ENCODE measurements at places on chromosomes 16 and 17.

- DNase-seq, result no peak
These were observed 12.1 kb upstream of the SPATA32 start for GRCh38 chr17:45274033-45274432.

- no peak for DNase-seq
These were observed 72.2 kb downstream of the HS3ST3B1 start for GRCh38 chr17:14372905-14373613.

GRCh38 chr17:6021011-6021400, 49.2 kb upstream of the WSCD1 start:
- DNase-seq, result no peak

- DNase-seq, result no peak
These were observed 22.7 kb downstream of the RPH3AL start for GRCh38 chr17:329784-330420.

DNA sequence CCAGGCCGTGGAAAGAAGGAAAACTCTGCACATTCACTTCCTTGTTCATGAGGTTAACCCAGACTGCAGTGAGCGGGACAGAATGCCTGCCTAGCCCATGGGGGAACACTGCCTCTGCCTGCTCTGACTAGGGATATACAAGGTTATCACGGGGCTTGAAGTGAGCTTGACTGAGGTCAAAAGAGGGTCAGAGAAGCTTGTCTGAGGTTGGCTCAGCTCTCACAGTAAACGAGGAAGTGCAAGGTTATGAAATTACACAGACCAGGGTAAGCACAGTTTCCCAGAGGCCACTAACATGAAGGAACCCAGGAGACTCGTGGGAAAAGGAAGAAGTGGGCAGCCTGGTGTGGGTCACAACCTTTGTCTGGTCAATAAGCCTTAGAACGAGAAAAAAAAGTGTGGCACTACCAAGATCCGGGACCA, 28.7 kb downstream of the HIC1 start:
- DNase-seq, result no peak

- DNase-seq, result no peak
These were observed 169.7 kb downstream of the ANKFN1 start for GRCh38 chr17:56322991-56323390.

DNA sequence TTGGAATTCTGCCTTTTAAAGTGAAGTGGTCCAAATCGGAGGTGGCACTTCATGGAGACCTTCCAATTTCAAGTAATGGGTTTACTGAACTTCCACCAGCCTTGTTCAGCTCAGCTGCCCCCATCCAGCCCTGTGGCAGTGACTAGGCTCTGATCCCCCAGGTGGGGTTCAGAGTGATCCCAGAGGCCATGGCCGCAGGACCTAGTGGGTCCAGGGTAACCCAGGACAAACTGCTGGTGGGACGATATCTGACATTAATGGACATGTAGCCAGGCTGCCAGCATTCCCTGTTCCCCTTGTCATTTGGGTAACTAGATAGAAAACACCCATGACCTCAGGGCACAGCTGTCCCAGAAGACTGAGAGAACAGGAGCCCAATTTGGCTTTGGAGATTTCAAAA, 209.9 kb downstream of the GSG1L start:
- no peak for DNase-seq

- no peak for DNase-seq
These were observed 40.5 kb downstream of the DCUN1D3 start for GRCh38 chr16:20859699-20860098.

- DNase-seq, result no peak
These were observed 38.0 kb upstream of the NOL11 start for GRCh38 chr17:67679721-67680120.

GRCh38 chr17:30092886-30093285, 23.7 kb upstream of the NSRP1 start:
- DNase-seq, result no peak

DNA sequence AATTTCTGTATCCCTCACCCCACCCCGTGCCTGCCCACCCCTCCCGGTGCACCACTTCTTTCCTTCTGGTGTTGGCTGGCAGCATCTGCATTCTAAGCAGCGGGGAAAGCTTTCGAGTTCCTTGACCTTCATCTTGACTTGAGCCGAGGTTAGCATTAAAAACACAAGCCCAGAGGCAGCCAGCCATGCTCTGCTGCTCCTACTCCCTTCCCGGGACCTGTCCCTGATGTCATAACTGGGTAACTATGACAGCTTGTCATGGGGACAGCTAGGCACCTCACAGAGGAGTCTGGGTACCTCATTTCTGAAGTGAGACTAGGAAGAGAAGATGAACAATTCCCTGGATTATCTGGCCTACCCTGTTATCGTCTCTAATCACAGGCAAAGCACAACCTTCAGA, at the start of gene CFAP97D1:
Gene CFAP97D1 (plus strand): TSS at position 301 of the 400 bp plus-strand sequence. CDS start 28 bp downstream, at position 329.
- no peak for DNase-seq

- DNase-seq, result no peak
These were observed 40.6 kb downstream of the STH start for GRCh38 chr17:46039592-46040186.

- no peak for DNase-seq
These were observed 13.2 kb upstream of the NUP93 start for GRCh38 chr16:56716761-56717160.

DNA sequence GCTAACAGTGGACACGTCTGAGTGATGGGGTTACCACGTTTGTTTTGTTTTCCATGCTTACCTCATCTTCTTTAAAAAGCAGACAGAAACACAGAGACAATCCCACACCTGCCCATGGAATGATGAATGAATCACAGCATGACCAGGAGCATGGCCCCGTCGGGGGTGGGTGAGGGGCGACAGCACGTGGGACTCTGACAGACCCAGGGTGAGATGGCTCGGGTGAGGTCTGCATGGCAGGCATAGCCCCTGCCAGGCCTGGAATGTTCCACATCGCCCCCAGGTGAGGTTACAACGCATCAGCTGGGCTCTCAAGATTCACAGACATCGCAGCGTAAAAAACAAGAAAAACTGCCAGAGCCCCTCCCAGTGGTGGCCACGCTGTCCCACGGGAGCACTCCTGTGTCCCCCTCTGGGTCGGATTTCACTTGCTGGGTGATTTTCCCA, 18.1 kb downstream of the SLC7A5 start:
- DNase-seq, result no peak

DNA sequence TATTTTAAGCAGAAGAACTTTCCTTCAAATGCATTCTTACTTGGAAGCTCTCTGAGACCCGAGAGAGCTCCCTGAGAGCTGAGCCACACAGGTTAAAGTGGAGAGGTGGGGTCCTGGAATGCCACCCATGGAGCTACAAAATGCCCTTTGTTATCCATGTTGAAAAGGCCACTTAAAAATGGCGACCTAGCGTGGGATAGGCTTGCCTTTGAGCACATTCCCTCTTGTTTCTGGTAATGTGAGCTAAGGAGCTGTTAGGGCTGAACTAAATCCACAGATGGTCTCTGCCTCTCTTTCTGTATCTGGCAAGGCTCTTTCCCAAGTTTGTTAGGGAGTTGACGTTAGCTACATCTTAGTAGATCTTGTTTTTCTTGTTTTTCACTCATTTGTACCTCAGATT, 171.6 kb downstream of the SNX29 start:
- no peak for DNase-seq

DNA sequence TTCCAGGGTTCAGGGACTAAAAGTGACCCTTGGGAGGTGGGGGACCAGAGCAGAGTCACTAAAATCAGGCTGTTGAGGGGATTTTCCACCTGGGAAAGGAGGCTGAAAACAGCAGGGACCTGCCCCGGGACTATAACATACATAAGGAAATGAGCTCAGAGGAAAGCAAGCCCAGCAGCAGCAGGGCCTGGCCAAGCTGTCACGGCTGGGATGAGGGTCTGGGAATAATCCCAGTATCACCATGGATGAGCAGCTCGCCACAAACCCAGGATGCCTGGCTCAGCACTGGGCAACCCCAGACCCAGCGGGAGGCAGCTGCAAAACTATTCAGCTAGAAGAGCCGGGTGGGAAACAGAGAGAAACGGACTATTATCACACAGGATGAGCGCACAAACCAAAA, 72.4 kb downstream of the RPH3AL start:
- no peak for DNase-seq

GRCh38 chr16:12087901-12088421, 111.4 kb downstream of the SNX29 start:
- DNase-seq, result no peak

GRCh38 chr16:51579652-51580360, 428.7 kb upstream of the SALL1 start:
- no peak for DNase-seq

DNA sequence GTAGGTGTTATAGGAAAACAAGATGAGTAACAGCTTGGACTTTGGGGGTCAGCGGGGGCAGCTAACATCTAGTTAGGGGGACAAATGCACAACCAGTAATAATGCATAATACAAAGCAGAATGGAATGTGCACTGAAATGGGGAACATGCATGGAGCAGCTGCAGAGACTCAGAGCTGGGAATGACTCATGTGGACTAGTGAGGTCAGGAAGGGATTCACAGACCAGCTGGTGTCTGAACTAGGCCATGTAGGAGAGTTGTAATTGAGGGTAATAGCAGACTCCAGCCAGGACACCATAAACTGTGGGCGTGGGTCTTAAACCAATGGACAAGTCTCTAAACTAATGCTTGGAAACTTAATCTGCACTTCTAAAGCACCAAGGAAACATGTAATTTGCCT, 176.8 kb upstream of the ASIC2 start:
- no peak for DNase-seq

GRCh38 chr16:17605784-17606183, 135.0 kb upstream of the XYLT1 start:
- no peak for DNase-seq

GRCh38 chr16:87150681-87151280, 166.4 kb downstream of the C16orf95 start:
- DNase-seq, result no peak

DNA sequence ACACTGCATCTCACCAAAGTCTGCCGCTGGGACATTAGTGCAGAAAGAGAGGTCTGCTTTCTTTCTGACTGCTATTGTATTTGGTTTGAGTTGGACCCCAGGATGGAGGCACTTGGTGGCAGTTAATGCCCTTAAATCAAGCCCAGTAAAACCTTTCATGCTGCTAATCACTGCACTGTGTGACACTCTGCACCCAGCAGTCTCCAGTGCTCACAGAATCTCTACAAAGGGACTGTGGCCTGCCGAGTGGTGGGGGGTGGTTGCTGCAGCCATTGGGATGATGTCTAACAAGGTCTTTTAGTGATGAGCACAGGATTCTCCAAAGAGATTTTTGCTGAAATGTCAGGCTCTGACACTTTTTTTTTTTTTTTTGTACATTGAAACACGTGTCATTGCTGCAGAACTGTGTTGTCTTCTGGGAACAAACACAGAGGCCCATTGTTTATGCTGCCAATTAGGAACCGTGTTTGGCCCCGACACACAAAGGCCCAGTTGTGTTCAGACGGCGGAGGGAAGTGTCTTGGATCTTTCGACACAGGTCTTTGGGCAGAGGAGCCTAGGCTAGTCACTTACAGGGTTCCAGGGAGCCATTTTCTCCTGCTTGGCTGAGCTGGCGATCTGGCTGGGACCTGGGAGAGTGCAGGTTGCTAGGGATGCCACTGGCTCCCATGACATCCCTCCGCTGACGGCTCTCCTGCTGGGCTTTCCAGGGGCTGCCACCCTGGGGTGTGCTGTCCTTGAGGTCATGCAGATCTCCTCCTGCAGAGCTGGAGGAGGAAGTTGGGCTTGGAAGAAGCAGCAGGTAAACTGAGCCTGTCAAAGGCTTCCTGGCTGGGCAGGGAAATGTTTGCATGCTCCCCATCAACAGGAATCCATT, 16.2 kb upstream of the TNRC6C start:
- no peak for DNase-seq

DNA sequence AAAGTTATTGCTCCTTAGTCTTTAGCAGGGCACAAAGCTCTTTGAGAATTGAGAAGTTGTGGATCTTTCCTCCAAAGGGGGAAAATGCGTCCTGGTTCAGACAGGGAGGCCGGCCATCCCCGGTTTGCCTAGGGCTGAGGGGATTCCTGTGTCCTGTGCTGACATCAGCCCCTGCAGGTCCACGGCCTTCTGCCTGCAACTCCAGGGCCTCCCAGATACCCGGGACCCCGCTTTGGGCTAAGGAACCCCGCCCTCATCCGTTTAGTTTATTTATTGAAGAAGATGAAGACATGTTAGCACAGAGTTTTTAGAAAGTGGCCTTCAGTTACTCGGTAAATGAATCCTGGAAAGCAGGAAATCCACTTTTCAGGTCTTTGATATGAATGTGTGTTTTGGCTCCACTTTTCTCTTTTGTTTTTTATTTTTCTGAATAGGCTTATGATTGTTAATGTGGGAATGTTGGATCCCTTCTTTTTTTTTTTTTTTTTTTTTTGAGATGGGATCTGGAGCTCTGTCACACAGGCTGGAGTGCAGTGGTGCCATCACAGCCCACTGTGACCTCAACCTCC, 65.6 kb downstream of the CRISPLD2 start:
- DNase-seq, result no peak

DNA sequence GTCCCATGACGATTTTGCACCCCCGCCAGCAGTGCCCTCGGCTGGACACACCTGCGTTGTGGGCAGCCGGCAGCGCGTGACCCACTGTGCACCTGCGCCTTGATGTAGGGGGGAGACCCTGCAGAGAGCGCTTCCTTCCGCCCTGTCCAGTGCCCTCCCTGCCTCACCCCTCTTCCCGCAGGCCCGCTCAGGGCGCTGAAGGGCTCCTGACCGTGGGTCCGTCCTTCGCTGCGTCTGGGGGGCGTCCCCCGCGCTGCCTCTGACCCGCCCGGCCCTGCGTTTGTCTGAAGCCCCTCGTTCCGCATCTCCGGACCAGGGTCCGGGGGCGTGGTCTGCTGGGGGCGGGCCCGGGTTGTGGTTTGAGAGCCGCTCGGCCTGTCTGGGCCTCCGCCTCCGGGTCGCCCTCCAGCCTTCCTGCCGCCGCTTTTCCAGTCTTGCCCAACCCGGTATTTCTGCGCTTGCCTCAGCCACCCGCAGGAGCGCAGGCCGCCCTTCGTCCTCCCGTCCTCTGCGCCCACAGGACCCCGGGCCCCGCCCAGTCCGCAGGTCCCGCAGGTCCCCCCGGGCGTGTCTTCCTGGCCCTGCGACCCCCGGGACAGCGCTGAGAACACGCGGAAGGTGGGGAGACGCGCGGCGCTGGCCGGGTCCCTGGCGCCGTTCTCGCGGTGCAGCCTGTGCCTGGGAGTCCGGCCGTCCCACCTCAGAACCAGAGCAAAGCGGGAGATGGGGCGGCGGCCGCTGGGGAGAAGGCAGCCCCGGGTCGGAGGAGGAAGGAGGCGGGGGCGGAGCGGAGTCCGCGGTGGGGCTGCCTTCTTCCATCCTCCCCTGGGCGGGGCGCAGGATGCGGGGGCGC, 4.0 kb upstream of the IL17C start:
- DNase-seq, result no peak

DNA sequence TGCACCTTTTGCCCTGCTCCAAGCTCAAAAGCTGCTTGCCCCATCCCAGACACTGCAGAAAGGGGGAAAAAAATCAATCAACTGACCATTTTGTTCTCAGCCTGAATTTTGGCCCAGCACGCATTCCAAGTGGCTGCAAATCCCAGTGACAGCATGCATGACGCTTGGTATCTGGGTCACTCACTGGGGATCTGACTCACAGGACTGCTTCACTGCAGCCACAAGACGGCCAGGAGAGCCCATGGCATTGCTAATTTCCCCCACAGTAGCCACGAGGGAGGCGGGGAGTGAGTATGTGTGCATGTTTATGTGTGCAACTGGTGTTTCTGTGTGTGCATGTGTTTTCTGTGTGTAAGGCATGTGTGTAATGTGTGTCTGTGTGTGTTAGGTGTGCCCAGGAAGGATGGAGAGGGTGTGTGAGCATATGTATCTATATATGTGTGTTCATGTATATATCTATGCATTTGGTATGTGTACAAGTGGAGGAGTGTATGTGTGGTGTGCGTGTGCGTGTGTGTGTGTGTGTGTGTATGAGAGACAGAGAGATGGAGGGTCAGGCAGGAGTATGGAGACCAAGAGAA, 33.8 kb downstream of the SDK2 start:
- no peak for DNase-seq

- DNase-seq, result no peak
These were observed 21.3 kb upstream of the MFSD6L start for GRCh38 chr17:8820311-8821010.
